ENCODE measurements at places on chromosomes 1 and 21.
A peak's percentile ranks its signal among the peaks of the same experiment; 100 is the strongest.

GRCh38 chr1:218620956-218621355 lies 275.8 kb downstream of the TGFB2 start:
- no peak for DNase-seq

GRCh38 chr21:16096988-16097387 lies 367.2 kb downstream of the USP25 start:
- no peak for DNase-seq

GRCh38 chr21:27070861-27071670 lies 104.2 kb upstream of the ADAMTS5 start:
- no peak for DNase-seq

GRCh38 chr1:90107990-90108389 lies 113.1 kb downstream of the ZNF326 start:
- no peak for DNase-seq

DNA sequence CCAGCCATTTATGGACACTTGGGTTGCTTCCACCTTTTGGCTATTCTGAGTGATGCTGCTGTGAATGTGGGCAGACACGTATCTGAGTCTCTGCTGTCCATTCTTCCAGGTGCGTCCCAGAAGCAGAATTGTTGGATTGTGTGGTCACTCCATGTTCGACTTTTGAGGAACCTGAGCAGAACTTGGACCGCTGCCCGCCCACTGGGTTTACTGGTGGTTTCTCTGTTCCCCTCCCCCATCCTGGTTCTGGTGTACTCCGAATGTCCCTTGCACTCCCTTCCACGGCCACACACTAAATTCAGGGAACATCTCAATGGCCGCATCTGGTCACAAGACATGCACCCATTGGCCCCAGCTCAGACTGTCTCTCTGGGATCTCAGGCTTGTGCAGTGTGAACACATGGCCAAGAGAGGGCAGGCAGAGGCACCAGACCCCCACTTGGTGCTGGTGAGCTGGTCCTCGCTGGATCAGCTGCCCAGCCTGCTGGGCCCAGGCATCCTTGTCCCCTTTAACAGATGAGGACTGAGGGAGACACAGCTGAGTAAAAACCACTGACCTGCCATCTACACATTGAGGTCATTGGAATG lies 565.1 kb downstream of the NPHP4 start:
- DNase-seq = no peak

DNA sequence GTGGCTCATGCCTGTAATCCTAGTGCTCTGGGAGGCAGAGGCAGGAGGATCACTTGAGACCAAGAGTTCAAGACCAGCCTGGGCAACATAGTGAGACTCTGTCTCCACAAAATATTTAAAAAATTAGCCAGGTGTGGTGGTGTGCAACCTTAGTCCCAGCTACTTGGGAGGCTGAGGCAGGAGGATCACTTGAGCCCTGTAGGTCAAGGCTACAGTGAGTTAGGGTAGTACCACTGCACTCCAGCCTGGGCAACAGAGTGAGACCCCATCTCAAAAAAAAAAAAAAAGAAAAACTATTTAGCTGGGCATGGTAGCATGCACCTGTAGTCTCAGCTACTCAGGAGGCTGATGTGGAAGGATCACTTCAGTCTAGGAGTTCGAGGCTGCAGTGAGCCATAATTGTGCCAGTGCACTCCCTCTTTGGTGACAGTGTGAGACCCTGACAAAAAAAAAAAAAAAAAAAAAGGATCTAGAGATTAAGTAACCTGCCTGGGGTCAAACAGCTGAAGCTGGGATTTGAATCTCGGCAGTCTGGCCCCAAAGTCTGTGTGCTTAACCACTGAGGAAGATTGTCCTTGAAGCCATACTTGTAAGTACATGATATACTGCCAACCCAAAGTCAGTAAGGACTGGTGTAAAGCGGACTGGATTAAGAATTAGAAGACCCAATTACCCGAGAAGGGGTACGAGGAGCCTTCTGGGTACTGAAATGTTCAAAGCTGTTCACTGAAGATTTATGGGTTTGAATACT lies 31.8 kb downstream of the LRRN2 start:
- no peak for DNase-seq

GRCh38 chr1:59422921-59423575 lies 126.2 kb downstream of the FGGY start:
- no peak for DNase-seq

DNA sequence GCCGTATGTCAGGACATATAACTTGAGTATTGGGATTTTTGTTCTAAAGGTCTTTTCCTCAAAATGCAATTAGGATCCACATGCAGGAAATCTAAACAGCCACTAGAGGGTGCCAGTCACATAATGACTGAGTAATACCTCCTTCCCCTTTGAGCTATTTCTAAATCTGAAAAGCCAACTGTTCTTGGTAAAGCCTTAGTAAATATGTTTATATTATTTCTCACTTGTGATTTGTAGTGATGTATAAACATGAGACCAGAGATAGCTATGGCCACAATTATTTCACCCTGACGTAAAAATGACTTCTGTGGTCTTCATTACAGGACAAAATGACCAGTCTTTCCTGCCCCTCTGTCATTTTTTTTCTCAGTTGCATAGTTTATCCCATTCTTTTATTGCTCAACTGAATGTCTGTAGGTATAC lies 41.0 kb upstream of the DR1 start:
- DNase-seq = peak; percentile 43

GRCh38 chr1:235131961-235132360 lies 3.3 kb upstream of the TOMM20 start:
- DNase-seq = no peak

- no peak for DNase-seq
Measured at GRCh38 chr1:27928216-27928954, 6.4 kb upstream of the SMPDL3B start.

DNA sequence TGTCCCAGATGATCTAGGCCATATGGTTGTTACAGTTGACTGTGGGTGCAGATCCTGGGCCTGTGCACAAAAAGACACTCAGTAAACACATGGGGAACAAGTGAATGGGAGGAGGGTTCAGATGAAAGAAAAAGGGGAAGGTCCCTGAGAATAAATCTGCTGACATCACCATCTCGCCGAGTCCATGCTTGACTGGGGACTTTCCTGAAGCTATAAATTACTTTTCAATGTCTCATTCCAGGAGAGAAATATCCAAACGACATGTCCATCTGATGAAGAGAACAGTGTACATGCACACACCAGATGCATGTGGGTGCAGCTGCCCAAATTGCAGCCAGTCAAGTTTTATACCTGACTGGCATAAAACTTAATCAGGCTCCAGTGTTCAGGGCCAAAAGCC lies 109.0 kb downstream of the HIVEP3 start:
- DNase-seq = no peak

DNA sequence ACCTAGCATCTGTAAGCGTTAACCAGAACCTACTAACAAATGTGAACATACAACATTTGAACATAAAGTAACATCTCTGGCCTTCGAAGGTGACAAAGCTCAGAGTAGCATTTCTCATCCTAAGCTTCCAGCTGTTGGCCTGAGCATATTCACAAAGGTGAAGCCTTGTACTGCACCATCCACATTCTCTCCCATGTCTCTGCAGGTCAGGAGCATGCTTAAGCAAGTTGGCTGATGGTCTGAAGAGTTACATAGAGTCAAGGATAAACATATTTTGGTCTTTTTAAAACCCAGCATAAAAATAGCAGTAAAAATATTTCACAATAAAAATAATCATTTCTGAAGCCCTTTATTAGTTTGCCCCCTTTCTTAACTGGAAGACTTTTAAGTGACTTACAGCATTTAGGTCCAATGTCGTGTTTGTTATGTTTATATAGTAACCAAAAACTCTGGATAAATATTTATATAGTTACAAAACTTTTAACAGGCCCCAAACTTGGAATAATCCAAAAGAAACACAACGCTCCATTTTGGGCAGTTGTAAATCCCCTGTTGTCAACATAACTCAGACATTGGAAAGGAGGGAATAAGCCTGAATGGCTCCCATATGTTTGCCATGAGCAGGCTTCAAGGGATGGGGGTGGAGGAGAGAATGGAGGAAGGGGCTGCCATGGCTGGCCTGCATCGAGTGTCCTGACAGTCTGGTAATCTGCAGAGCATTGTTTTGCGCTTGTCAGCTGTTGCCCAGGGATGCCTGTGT lies 42.8 kb upstream of the ENAH start:
- no peak for DNase-seq

DNA sequence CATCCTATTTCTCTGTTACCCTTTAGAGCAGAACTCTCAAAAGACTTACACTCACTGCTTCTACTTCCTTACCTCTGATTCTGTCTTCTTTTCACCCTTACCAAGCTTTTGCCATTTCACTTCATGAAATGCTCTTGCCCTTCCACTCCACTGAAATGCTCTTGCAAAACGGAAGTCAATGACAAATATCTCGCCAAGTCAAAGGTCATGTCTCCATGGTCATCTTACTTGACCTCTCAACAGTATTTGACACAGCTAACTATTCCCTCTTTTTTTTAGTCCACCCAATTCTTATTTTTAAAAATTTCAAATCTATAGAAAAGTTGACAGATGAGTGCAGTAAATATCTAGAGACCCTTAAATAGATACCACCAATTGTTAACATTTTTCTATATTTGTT lies 107.7 kb downstream of the OLFML2B start:
- no peak for DNase-seq

DNA sequence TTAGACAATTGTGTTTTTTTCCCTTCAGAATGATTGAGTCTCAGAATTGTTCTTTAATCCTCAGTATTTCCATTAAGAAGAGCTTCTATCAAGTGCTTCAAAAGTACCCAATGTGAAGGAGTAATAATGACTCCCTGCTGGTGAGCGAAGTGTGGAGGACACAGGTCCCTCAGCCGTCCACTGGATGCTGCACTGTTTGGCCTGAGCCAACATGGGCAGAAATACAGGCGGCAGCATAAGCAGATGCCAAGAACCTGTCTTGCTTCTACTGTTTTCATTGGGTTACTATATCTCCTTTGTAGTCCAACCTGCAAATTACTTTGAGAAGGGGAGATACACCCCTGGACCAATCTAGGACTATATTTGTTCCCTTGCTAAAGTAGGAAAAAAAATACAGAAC lies 55.3 kb upstream of the DPH5 start:
- DNase-seq = no peak

GRCh38 chr1:161068306-161069234 lies 1.1 kb downstream of the ARHGAP30 start:
- DNase-seq = peak; percentile 61

GRCh38 chr1:163844459-163844858 lies 522.7 kb downstream of the NUF2 start:
- no peak for DNase-seq

GRCh38 chr1:218694085-218694484 lies 348.9 kb downstream of the TGFB2 start:
- no peak for DNase-seq

GRCh38 chr21:44405091-44405947 lies 50.0 kb upstream of the LRRC3 start:
- no peak for DNase-seq

DNA sequence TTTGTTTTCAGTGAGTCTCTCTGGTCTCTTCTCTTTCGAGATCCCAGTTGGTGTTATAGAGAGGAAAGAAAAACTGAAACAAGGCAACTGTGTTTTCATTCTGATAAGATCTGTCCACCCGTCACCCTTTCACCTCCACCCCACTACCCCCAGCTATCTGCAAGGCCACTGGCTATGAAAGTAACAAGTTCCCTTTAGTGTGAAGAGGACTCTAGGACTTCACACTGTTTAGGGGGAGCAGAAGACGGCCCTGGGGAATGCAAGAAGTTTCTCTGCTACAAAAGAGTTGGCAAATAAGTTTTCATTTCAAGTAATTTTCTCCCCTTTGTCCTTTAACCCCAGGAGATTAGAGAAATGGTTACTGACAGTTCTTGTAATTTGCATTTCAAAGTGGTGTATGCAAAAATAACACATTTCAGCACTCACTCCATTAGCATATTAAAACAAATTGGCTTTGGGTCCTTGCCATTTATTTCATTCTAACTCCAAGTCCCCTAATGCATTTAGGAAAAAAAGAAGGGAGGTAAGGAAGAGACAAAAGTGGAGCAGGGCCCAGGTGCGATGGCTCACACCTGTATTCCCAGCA lies 79.6 kb upstream of the PPM1J start:
- no peak for DNase-seq

DNA sequence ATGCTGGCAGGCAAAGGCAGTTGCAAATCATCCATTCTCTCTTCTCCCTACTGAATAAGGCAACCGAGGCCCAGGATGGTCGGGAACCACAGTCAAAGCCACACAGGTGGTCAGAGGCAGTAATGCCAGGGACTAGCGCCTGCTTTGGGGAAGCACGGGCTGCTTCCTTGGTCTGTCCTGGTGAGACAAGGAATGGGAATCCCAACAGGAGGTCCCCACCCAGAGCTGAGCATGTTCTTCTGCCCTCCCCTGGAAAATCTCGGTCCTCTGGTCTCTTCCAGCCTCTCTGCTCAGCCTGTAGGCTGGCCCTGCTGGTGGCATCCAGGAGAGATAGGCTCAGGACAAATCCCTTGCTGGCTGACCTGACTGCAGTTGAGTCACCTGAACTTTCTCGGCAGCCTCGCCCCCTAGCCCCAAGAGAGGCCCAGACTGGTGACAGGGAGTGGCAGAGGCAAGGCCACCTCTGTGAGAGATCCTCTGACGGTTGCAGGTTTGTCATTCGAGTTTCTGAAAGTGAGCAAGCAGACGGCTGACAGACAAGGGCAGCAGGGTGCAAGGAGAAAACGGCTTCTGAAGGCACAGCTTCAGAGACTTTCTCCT lies 5.8 kb downstream of the OLIG1 start:
- DNase-seq = no peak

- no peak for DNase-seq
Measured at GRCh38 chr1:234997896-234998741, 130.5 kb downstream of the TOMM20 start.

GRCh38 chr1:156488566-156489165 lies 11.9 kb downstream of the MEF2D start:
- DNase-seq = no peak

GRCh38 chr1:61851849-61852669 lies 109.8 kb downstream of the PATJ start:
- no peak for DNase-seq

DNA sequence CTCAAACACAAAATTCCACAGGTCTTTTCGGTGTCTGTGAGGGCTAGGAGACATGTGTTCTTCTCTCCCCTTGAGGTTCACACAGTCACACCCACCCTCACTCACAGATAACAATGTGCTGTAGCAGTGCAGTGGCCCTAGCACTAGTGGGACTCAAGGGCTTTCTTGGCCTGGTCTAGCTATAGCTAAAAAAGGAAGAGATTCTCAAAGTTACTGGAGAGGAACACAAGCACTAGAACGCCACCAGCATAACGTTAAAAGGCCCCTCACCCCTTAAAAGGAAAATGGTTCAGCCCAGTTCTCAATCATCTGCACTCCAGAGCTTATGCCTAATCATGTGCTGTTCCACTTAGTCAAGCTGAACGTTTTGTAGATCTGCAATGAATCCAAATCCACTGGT lies 39.5 kb downstream of the RGS8 start:
- DNase-seq = no peak
